Aorta (tissue), 5 donors: ENCODE measurements at places on chromosomes 12 and 14. TPM values are rescaled to one million over a fixed set of nuclear protein-coding genes. Genes with fewer than 3 reads are reported as not detected.

- no peaks in the 10 kb centered on the region for H3K4me1 ChIP-seq
- no peak for DNase-seq
- no peaks in the 10 kb centered on the region for H3K27me3 ChIP-seq
Observed at GRCh38 chr14:97432586-97432985, 635.4 kb downstream of the VRK1 start.

- H3K27me3 ChIP-seq, result no peaks in the 10 kb centered on the region
- no peaks in the 10 kb centered on the region for H3K36me3 ChIP-seq
- no peak for DNase-seq
Observed at GRCh38 chr14:68666899-68667298, 126.0 kb downstream of the ZFP36L1 start.

DNA sequence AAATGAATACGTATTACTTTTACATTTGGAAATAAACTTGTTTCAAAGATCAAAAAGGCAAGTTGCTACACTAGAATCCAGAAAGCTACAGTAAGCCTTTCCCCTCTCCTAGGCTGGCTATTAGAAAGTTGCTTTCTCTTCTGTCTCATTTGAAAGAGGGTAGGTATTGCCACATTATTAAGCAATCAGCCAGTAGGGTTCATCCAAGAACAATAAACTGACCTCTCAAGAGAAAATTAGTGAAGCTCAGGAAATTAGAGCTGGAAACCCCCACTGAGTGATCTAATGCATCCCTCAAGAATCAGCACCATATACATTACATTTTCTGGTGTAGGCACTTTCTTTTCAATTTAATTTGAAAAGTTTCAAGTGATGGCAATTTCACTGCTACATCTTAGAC lies 4.5 kb upstream of the TMEM233 start:
- H3K4me1 ChIP-seq, result no peaks in the 10 kb centered on the region
- H3K36me3 ChIP-seq, result no peaks in the 10 kb centered on the region
- no peak for DNase-seq
- no peak overlapping the region for H3K27ac ChIP-seq
- H3K4me3 ChIP-seq, result no peak overlapping the region
- H3K27me3 ChIP-seq, result no peaks in the 10 kb centered on the region

DNA sequence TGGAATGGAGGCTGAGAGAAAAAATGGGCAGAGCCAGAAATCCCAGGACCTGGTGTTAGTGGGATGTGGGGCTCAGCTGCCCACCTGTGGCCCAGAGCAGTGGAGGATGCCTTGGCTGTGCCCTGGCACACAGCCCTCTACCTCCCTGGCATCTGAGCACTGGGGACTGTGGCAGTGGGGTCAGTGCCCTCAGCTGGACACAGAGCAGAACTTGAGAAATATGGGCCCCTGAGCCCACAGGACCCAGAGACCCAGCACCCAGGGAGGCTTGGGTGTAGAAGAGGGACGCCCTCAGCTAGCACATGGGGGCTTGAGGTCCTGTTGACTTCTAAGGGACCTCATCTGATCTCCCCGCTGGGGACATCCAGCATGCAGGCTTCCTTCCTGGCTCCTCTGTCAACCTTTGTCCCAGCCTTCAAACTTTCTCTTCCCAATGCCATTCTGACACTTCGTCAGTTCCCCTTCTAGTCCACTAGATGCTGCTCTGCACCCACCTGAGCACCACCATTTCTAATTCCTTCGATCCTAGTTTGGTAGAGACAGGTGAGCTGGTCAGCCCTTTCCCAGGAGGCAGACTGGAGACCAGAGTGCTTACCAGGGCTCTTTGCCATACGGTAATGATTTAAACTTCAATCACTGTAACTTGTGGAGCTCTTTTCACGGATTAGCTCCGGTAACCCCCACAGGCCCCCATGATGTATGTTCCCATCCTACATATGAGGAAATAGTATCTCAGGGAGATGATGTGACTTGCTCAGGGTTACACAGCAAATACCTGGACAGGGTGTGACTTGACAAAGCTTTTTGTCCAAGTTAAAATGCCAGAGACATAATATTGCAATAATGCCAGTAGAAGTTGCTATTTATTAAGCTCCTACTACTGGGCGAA lies 143.7 kb downstream of the ASCL4 start:
- no peaks in the 10 kb centered on the region for H3K36me3 ChIP-seq
- H3K4me3 ChIP-seq, result no peak overlapping the region
- H3K4me1 ChIP-seq, result no peaks in the 10 kb centered on the region
- no peak overlapping the region for H3K27ac ChIP-seq

DNA sequence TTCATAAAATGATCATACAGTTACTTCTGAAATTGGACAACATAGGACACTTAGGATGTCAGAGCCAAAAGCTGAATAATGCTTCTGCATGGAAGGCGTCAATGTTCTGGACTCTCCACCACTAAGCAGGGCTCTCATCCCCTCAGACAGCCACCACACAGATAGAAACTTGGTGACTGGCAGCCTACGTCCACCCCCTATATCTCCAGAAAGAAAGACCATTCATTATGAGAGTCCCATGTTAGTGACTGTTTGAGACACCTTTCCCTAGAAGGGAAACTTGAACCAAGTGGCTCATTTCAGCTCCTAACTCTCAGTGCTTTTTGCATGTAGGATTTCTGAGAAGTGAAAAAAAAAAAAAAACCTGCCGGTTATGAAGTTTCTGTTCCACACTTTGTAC lies 251.0 kb upstream of the FKBP4 start:
- H3K36me3 ChIP-seq, result peaks cover 3% of the 10 kb centered on the region
- no peaks in the 10 kb centered on the region for H3K27me3 ChIP-seq
- H3K4me3 ChIP-seq, result no peak overlapping the region
- no peak overlapping the region for H3K27ac ChIP-seq
- DNase-seq, result no peak
- H3K4me1 ChIP-seq, result no peaks in the 10 kb centered on the region

DNA sequence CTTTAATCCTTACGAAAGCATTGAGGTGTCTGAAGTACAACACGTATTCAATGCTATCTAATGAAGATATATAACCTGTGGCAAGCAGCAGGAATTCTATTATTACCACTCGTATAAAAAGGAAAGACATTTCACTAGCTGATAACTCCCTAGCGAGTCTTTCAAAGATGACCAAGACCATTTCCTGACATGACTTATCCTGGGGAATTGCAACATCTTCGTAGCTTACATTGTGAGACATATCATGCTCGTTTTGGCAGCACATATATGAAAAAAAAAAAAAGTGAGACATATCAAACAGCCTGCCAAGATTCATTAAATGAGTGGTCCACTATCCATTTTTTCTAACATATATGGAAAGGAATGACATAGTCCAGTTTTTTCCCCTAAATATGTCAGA lies 337.0 kb downstream of the FSCB start:
- no peak overlapping the region for H3K4me3 ChIP-seq
- no peaks in the 10 kb centered on the region for H3K36me3 ChIP-seq
- DNase-seq, result no peak
- H3K27ac ChIP-seq, result no peak overlapping the region

The OTOGL gene
- 0.54 TPM for total RNA-seq

DNA sequence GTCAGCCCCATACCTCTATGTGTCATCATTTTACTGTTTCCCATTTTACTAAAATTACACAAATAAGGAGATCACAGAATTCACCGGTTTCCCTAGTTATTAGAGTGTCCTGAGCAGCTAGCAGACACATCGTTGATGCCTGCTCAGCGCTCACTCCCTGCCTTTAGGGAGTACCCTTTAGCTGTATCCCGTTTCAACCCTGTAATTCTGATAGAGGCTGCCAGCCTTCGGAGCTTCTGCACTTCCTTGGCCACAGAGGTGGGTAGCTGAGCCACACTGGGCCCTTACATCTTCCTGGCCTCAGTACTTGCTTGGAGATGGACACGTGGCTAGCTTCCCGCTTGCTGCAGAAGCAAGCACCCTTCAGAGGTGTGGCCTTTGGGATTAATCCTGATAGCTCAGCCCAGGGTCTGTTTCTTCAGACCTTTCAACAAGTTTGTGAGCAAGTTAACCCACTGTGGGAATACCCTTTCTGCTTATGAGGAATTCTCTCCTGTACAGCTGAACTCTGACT lies 14.3 kb upstream of the FBXW8 start:
- H3K4me3 ChIP-seq, result no peak overlapping the region
- no peaks in the 10 kb centered on the region for H3K27me3 ChIP-seq
- no peak for DNase-seq
- no peaks in the 10 kb centered on the region for H3K36me3 ChIP-seq
- H3K4me1 ChIP-seq, result no peaks in the 10 kb centered on the region

GRCh38 chr14:55107766-55108554 lies 21.1 kb upstream of the LGALS3 start:
- H3K36me3 ChIP-seq, result no peaks in the 10 kb centered on the region
- H3K27ac ChIP-seq, result peak overlapping the region; percentile 99
- no peaks in the 10 kb centered on the region for H3K27me3 ChIP-seq
- peak; percentile 95 for DNase-seq

DNA sequence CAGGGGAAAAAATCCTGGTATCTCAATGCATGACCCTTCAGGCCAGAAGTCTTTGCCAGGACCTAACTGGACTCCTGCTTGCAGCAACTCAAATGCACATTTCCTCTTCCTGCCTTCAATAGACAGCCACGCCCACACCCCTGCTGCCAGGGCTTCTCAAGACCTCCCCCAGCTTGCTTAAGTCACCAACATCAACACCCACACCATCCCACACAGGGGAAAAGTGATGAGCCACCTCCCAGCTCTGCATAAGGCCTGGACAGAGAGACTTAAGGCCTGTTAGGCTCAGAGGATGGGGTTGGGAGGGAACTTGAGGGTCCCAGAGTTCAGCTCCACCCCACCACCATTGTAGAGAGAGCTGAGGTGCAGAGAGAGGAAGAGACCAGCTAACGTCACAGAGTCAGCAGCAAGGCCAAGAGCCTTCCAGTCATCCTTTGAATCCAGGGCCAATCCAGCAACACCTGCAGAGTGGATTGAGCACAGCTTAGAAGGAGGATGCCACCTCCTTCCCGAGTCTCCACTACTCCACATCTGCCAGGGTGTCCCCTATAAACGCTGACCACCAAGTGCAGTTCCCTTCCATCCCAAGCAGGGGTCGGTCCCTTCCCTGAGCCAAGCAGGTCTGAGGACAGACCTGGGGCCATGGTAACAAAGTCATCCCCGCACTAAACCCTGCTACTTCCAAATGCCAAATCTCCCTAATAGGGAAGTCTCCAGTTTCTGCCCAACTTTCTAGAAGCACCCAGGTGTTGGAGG lies 50.0 kb downstream of the KDM2B start:
- H3K27ac ChIP-seq, result no peak overlapping the region
- no peaks in the 10 kb centered on the region for H3K36me3 ChIP-seq
- no peak overlapping the region for H3K4me3 ChIP-seq
- DNase-seq, result peak; percentile 86
- H3K4me1 ChIP-seq, result no peaks in the 10 kb centered on the region
- no peaks in the 10 kb centered on the region for H3K27me3 ChIP-seq

GRCh38 chr12:106436164-106436563 lies 78.6 kb downstream of the POLR3B start:
- no peaks in the 10 kb centered on the region for H3K4me1 ChIP-seq
- peaks cover 3% of the 10 kb centered on the region for H3K36me3 ChIP-seq
- DNase-seq, result no peak
- no peak overlapping the region for H3K4me3 ChIP-seq

The SLCO1C1 gene
- 5.1 TPM for total RNA-seq

DNA sequence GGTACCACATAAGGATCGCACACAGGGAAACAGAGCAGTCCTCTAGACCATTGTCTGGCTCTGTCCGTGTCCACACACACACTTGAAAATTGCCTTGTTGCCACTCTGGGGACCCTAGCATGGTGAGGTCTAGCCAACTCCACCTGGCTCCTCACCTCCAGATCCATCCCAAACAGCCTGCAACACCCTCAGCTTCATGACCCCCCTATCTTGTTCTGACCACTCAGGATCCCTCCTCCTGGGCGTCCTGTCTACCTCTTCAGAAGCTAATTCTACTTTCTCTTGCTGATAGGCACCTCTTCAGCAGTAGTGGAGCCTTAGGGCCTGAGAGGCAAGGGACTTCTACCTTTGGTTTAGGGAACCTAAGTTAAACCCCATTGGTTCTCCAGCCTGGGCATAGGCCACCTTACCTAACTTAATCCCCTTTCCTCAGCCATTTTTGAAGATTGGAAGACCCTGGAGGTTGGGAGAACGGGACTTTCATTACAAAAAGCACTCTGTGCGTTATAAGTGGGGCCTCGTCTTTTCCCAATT lies 697 bp upstream of the HOXC5 start:
- no peaks in the 10 kb centered on the region for H3K4me1 ChIP-seq
- H3K27me3 ChIP-seq, result peaks cover 2% of the 10 kb centered on the region
- no peak overlapping the region for H3K4me3 ChIP-seq
- H3K27ac ChIP-seq, result no peak overlapping the region
- DNase-seq, result no peak
- no peaks in the 10 kb centered on the region for H3K36me3 ChIP-seq
